Activated CD8-positive, alpha-beta memory T cell treated with anti-CD3 and anti-CD28 coated beads for 24 hours (primary cell): ENCODE measurements at places on chromosomes 1 and 21.

DNA sequence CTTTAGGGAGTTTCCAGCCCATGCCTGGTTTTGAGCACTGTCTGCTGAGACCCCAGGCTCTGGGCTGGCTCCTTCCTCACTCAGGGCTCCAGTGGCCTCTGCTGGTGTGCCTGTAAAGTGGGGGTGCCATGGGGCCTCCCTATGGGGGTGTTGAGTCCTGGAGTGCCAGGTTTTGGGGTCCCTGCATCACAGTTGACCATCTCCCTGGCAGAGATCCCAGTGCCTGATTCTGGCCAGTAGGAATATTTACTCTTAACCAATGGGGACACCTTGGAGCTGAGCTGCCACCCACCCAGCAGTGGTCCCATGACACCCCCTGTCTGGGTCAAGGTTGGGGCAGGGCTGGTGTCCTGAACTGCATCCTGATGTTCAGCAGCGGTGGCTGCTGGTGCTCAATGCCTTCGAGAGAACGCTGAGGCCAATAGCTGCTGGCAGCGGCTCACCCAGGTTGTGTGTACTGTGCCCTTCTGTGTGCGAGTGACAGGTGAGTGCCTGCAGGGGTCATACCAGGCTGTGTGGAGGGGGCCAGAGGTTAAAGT lies 9.6 kb upstream of the ZNF669 start:
- DNase-seq: no peak

DNA sequence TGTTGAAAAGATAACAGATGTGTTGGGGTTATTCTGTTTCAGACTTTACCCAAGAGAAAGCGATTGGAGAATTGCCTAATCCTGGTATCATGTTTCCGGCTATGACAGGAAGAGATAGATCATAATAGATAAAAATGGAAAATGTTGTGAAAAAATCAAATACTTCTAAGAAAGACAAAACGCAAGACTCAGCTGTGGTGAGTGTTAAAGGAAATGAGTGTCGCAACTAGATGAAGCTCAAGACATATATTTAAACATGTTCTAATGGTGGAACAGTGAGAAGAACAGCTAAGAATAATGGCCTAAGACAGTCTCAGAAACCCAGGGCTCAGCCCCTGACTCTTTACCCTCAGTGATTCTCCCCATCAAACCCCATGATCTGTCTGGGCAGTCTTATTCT lies 426.7 kb upstream of the RUNX1 start:
- no peak for DNase-seq

DNA sequence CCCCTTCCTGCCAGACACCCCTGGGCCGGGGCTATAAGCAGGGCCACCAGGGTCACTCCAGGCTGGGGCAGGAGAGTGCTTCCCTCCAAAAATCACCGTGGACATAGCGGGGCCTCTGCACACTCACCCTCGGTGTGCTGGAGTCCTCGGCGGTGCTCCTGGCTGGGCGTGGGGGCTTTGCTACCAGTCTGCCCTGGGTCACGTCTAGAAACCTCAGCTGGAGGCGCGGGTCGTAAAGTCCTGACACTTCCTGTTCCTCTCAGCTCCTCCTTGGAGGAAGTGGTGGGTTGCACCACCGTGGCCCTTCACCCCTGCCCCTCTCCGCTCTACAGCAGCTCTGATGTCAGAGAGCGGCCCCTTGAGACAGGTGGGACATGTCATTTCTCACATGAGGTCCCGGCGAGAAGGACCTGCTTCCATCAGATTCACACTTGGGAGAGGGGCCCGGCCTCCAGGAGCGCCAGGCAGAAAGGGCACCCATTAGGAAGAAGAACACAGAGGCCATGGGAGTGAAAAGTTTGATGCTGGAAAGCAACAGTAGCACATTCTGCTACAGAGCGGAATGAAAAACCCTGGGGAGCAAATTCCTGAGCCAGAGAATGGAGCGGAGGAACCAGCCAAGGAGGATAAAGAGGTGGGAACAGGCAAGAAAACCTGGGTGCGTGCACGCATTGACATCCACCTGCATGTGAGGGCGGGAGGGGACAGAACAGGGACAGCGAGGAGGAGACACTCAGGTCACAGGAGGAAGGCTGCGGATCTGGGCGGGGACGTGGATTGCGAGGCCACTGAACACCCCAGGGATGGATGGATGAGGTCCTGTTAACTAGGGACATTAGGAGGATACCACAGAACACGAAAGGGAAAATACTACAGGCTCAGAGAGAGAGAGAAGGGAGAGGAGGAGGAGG lies at the start of gene ITGB2:
ITGB2 (minus strand) TSS at position 206 of the 911 bp plus-strand sequence. CDS start 10,117 bp downstream, outside the sequence.
- DNase-seq: peak; percentile 86

DNA sequence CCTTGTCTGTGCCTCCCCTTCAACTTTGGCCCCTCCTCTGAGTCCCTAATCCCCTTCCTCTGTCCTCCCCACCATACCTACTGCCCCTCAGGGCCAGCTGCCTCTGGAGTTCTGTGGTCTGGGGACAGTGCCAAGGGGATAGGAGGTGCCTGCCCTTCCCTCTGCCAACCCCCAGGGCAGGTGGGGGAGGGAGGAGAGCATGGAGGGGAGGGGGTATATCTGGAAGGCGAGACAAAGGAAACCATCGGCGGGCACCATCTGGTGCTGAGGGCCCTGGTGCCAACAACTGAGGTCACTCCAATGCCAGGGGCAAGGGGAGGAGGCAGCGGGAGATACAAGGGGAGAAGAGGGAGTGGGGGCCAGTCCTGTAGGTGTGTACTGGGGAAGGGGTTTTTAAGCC lies 9.6 kb downstream of the RAB25 start:
- DNase-seq: no peak

GRCh38 chr1:98157524-98158313 lies 236.9 kb upstream of the DPYD start:
- no peak for DNase-seq

- no peak for DNase-seq
Measured at GRCh38 chr1:197264936-197265567, 3.0 kb upstream of the CRB1 start.

DNA sequence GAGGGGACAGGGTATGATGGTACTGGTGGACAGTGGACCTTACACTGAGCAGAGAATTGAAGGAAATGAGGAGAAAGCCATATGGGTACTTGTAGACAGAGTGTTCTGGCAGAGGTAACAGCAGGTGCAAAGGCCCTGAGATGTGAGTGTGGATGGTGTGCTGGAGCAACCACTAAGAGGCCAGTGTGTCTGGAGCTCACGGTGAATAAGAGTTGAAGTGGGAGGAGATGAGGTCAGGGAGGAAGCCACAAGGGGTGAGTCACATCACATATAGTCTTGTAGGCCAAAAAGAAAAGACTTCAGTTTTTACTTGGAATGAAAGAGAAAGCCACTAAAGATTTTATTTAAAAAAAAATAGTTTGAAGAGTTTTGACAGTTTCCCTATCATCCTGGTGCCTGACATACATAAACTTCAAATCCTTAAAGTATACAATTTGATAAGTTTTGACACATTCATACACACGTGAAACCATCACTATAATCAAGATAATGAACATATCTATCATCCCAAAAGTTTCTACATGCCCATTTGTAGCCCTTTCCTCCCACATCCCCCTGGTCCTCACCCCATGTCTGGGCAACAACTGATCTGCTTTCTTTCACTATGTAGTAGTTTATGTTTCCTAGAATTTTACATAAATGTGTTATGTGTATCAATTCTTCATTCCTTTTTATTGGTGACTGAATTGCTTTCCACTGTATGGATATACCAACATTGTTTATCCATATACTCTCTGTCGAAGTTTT lies 148.4 kb downstream of the GPATCH2 start:
- peak; percentile 68 for DNase-seq

- DNase-seq: no peak
Measured at GRCh38 chr1:117710710-117711109, 104.9 kb downstream of the TENT5C start.

DNA sequence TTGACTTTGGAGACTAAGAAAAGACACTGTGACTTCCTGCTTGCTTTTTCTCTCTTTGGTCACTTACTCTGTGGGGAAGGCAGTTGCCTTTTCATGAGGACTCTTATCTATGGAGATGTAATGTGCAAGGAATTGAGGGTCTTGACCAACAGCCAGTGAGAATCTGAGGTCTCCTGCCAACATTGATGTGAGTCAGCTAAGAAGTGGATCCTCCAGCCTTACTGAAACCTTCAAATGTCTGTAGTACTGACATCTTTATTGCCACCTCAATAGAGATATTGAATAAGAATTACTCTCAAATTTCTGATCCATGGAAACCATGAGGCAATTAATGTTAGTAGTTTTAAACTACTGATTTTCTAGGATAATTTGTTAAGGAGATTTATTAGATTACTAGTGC lies 598.4 kb downstream of the ADGRL2 start:
- no peak for DNase-seq
